ENCODE measurements at places on chromosomes 13 and 19.

DNA sequence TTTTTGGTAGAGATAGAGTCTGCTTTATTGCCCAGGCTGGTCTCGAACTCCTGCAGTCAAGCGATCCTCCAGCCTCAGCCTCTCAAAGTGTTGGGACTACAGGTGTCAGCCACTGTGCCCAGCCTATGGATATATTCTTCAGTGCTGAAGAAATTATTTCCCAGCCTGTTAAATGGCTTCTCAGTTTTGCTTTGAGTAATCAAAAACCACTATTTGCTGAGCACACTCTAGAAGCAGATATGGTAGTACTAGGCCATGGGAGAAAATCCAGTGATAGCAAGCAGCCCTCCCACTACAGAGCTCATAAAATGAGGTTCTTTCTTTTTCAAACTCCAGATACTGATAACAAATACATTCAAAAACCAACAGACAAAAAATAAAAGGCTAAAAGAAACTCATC is 80.6 kb upstream of the CLDN10 start:
- DNase-seq: no peak

GRCh38 chr19:7534531-7535046 is 928 bp upstream of the PNPLA6 start:
- DNase-seq: peak; percentile 24

GRCh38 chr13:64041296-64041695 is 2625.6 kb upstream of the PCDH20 start:
- no peak for DNase-seq

GRCh38 chr19:16198370-16198651 is 600 bp downstream of the AP1M1 start:
- DNase-seq: no peak

GRCh38 chr19:10115392-10116084 is 4.0 kb downstream of the P2RY11 start:
- DNase-seq: no peak

DNA sequence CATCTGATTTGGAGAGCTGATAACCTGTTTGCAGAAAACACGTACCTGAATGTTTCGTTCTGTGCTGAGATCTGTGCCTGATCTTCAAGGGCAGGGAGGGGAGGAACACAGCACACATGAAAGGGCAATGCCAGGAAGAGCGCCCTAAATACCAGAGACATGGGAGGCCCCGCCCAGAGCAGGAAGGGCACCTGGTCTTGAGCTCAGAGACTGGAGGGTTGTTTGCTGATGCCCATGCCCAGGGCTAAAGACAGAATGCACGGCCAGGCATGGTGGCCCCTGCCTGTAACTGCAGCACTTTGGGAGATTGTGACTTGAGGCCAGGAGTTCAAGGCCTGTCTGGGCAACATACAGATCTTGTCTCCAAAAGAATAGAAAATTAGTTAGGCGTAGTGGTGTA is 183.2 kb downstream of the TUBA3C start:
- DNase-seq: no peak

DNA sequence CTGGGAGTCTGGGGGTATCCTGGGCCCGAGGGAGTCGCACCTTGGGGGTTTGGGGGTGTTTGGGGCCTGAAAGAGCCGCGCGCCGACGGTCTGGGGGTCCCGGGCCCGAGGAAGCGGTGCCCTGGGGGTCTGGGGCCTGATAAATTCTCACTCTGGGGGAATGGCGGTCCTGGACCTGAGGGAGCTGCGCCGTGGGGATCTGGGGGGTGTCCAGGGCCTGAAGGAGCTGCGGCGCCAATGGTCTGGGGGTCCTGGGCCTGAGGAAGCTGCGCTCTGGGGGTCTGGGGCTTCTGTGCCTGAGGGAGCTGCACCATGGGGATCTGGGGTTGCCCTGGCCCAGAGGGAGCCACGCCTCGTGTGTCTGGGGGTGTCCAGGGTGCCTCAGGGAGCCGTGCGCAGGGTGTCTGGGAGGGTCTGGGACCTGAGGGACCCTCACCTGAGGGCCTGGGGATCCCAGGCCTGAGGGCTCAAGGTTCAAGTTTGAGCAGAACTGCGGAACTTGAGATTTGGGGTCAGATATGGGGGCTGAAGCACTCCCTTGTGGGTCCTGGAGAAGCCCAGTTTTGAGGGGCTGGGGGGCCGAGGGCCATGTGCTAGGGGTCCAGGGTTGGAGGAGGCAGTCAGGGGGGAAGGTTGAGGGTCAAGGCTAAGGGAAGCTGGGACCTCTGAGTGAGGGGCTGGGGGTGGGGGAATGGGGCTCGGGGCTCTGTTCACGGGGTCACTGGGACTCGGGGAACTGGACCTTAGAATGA is 1.1 kb downstream of the HDGFL2 start:
- DNase-seq: no peak

- DNase-seq: no peak
Observed at GRCh38 chr13:20270163-20270865, 38.2 kb upstream of the GJB6 start.

- DNase-seq: no peak
Observed at GRCh38 chr19:1237027-1237659, 662 bp downstream of the CBARP start.

- no peak for DNase-seq
Observed at GRCh38 chr13:66312312-66313087, 917.6 kb downstream of the PCDH9 start.

- DNase-seq: peak; percentile 42
Observed at GRCh38 chr19:29841559-29842367, 30.0 kb downstream of the CCNE1 start.

- peak; percentile 50 for DNase-seq
Observed at GRCh38 chr19:56141417-56141993, 418 bp downstream of the ZNF444 start.

GRCh38 chr13:113561417-113562084 is 23.0 kb upstream of the TFDP1 start:
- no peak for DNase-seq

All from Jurkat, Clone E6-1 (cell line).